SJSA1 (cell line): ENCODE measurements at places on chromosomes 3 and 15.

GRCh38 chr3:46221938-46222337, 13.8 kb upstream of the CCR1 start:
- DNase-seq, result no peak

- DNase-seq, result no peak
Measured at GRCh38 chr3:127964816-127965215, 49.8 kb downstream of the KBTBD12 start.

GRCh38 chr3:78569804-78570203, 1198.0 kb downstream of the ROBO1 start:
- DNase-seq, result no peak

GRCh38 chr3:12758025-12758781, 856 bp downstream of the TMEM40 start:
- DNase-seq, result no peak

GRCh38 chr3:194375473-194376240, 6.1 kb upstream of the LRRC15 start:
- DNase-seq, result no peak

GRCh38 chr15:66085128-66085527, 168.4 kb downstream of the MEGF11 start:
- DNase-seq, result no peak

DNA sequence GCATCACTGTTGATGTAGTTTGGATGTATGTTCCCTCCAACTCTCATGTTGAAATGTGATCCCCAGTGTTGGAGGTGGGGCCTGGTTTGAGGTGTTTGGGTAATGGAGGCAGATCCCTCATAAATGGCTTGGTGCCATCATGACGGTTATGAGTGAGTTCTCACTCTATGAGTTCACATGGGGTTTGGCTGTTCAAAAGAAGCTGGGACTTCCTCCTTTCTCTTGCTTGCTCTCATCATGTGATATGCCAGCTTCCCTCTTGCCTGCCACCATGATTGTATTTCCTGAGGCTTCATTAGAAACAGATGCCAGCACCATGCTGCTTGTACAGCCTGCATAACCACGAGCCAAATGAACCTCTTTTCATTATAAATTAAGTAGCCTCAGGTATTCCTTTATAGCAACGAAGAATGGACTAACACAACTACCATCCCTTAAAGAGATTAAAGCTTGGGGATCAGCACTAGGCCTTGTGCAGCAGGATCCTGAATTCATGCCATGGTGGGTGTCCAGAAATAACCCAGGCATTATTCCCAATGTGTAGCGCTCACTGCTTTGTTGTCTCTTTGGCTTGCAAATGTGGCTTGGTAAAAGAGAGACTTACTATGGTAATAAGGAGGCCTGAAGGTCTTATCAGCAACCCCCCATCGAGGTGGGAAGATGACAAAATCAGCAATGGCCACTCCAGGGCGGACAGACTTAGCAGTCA, 41.9 kb downstream of the NDUFB4 start:
- no peak for DNase-seq

- DNase-seq, result no peak
Measured at GRCh38 chr3:53084310-53085001, 38.6 kb upstream of the SFMBT1 start.

DNA sequence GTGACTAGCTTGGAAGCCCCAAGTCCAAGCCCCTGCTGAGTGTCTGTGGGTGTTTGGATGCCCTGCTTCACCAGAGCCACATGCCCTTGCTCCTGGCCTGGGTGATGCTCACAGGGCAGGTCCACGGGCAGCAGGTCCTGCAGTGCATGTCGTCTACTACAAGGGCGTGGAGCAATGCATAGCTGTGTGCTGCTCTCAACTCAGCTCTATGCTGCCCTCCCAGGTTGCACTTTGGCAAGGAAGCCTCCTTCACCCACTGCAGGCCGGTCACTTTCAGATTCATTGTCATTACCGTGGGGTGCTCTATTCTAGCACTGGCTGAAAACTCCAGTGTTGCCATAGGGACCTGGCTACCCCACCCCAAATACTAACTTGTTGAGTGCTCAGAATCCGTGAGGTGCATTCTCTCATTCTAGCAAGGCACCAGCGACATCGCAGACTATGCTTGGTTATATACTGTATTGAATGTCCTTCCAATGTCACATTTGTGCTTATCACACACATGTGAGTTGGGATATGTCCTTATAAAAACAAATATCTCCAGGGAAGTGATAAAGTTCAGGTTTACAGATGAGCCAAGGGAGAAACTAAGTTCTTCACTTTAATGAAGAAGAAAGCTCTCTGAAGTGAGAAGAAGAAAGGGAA, 51.8 kb downstream of the GRAMD1C start:
- no peak for DNase-seq

GRCh38 chr3:38773528-38773927, 42.5 kb downstream of the SCN10A start:
- DNase-seq, result no peak
